ENCODE measurements at places on chromosomes 12 and 14.

DNA sequence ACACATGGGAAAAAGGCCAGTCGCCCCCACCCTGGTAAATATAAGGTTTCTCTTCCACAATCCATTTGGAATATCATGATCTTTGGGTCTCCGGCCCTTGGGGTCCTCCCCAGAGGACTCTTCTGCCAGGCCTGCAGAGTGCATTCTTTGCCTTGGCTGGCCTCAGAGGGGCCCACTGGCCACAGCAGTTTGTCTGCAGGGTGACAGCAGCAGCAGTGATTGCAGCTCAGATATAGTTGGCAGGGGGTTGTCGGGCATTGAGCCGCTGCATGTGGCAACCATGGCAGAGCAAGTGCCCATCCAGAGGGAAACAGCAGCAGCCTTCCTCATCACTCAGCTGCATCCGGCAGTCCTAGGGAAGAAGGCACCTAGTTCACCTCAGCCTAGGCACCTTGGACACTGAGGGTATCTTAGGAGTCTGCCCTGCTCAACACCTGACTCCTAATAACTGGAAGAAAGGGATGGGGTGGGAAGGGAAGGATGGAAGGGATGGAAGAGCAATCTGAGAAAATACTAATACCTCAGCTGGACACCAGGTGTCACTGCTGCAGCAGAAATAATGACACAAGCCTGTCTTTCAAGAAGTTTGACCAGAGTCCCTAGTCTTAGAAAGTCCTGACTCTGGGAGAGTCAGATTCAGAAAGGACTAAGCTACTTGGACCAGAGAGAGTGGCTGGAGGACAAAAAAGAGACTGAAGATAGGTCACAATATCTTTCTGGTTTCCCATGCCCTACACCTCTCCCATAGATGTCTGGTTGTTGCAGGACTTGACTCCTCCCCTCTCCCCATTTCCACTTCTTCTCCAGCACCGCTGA, 8.9 kb downstream of the AJUBA start:
- no peak for DNase-seq

- DNase-seq: no peak
These were observed 88.0 kb upstream of the MBIP start for GRCh38 chr14:36408388-36408787.

- no peak for DNase-seq
These were observed 1.3 kb upstream of the SETD1B start for GRCh38 chr12:121802485-121802842.

DNA sequence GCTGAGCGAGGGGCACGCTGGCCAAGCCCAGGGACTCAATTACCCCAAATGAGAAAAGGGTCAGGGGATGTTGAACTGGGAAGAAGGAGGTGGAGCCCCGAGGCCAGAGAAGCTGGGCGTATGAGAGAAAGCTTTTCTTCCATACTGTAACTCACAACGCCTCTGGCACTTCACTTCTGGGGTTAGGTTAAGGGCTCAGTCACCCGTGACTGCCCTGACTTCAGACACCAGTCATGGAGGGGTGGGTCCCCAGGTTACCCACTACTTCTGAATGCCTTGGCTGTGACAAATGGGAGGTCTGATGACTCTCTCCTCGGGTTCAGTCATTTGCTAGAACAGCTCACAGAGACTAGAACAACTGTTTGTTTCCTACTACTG, 5.5 kb upstream of the GPR132 start:
- DNase-seq: peak; percentile 37

- peak; percentile 30 for DNase-seq
These were observed 94.7 kb upstream of the SFSWAP start for GRCh38 chr12:131616043-131616700.
